HEK293T (cell line): ENCODE measurements at places on chromosomes 1 and 21.

GRCh38 chr1:37846647-37847339, 12.6 kb downstream of the MTF1 start:
- DNase-seq, result no peak

- no peak for DNase-seq
Observed at GRCh38 chr1:79895573-79895972, 889.0 kb upstream of the ADGRL4 start.

DNA sequence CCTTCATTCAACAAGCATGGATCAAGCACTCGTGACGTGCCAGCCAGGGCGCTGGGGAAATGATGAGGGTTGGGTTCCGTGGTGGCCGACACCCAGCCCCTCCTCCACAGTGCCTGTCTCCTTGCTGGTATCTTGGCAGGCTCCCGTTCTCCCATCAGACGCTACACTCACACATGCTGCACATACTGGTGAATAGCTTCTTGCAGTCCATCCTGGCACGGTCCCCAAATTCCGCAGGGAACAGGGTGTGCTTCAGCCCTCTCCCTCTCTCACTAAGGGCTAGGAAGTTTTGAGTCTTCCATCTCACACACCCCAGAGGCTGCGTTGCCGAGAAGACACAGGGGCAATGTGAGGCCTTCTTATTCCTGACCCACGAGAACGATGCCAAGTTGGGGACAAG, 10.1 kb upstream of the MEF2D start:
- no peak for DNase-seq

GRCh38 chr1:229190057-229190575, 80.8 kb upstream of the RAB4A start:
- DNase-seq, result no peak

GRCh38 chr1:236113324-236114032, 28.9 kb upstream of the GPR137B start:
- DNase-seq, result no peak

DNA sequence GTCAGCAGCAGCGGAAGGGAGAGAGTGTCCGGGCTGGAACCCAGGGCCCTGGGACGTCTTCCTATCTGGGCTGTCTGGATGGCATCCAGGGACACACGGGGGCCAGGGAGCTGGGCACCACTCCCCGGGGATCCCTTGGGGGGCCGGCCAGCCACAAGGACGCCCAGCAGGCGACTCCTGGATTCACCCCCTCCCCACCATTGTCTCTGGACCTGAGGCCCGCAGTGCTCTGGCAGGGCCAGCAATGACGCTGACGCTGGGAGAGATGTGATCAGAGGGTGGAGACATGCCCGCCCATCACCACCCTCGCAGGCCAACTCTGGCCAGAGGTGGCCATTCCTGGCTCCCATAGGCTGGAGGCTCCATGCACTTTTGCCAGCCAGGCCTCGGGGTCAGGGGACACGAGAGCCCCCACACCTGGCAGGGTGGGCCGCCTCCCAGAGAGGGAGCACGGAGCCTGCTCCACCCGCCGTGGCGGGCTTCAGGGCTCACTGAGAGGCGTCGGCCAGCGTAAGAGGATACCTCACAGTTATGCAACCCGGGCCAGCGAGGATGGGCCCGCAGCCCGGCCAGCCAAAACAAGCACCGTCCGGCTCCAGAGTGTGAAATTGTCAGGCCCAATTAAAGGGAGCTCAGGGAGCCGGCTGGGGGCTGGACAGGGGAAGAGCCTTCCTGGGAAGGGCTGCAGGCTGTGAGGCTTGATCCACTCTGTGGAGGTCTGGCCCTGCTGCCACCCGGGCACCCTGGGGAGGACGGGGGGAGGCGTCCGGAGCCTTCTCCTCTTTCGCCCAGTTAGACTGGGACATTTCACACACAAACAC, 10.3 kb downstream of the ACTRT2 start:
- no peak for DNase-seq

DNA sequence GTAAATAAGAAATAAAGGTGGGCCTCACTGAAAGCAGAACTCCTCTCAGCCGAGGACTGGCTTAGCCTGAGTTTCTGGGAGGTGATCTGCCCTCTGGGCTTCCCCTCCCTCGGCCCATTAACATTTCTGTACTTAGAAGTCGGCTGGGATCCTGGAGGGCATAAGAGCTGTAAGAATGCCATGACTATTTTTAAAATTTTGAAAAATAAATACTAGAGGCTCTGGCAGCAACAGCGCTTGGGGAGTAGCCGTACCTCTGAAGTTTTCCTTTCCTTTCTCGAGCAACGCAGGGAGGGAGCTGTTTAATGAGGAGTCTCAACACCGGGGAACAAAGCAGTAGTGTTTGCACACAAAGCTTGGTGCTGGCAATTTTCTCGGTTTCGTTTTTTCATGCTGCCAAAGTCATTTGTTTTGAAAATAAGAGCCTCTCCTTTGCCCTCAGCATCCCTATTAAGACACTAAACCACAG, 498.7 kb downstream of the SMYD3 start:
- DNase-seq, result no peak
